ENCODE measurements at places on chromosomes 2 and 18. TPM values are rescaled to one million over a fixed set of nuclear protein-coding genes. Genes with fewer than 3 reads are reported as not detected.
A peak's percentile ranks its signal among the peaks of the same experiment; 100 is the strongest.

GRCh38 chr2:128894896-128895295, 576.2 kb upstream of the HS6ST1 start:
- H3K36me3 ChIP-seq, result no peaks in the 10 kb centered on the region
- H3K4me3 ChIP-seq, result no peak overlapping the region
- no peak overlapping the region for H3K27ac ChIP-seq
- no peaks in the 10 kb centered on the region for H3K27me3 ChIP-seq
- no peaks in the 10 kb centered on the region for H3K4me1 ChIP-seq

- H3K27me3 ChIP-seq, result no peaks in the 10 kb centered on the region
- H3K4me3 ChIP-seq, result peak overlapping the region; percentile 93
- no peak for DNase-seq
- no peaks in the 10 kb centered on the region for H3K36me3 ChIP-seq
- peak overlapping the region; percentile 93 for H3K27ac ChIP-seq
These were observed 487 bp downstream of the STARD6 start for GRCh38 chr18:54357082-54357659.

PLB1 gene
- 10.7 TPM for total RNA-seq

LYPD6B gene
- 9.4 TPM for total RNA-seq

DNA sequence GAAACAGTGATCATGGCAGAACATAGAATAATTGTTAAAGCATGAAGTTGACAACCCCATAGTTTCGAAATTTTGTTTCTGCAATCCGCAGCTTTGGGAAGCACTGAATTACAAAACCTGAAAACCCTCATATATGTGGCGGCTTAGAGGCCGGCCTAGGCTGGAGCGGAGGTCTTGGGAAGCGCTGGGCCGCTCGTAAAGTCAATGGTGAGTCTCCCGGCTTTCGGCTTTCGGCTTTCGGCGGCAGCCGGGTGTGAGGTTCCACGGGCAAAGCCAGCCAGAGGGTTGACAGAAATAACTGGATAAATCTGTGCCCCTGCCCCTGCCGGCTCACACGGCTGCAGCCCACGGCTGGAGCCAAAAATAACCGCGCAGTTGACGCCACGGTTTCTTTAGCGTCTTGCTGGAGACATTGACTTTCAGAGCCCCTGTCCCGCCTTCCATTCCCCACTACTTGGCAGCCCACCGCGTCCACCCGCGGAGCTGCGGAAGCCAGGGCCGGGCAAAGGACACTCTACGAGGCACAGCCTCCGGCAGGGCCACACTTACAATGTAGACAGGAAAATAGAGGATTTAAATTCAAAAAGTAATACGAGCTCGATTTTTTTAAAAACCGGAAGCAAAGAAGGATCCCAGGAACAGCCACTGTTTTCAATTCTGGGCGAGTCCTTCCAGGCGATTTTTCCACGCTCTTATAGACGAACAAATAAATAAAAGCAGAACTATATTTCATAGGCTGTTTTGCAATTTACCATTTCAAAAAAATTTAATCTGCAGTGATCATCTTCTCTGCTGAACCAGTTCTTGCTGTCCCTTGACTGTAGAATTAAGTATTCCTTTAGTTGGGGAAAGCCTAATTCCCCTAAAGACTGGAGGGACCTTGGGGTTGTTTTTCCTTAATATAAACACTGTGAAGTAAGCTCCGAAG, 28.3 kb upstream of the ATP6V1B1 start:
- H3K4me3 ChIP-seq, result peak overlapping the region; percentile 9
- no peaks in the 10 kb centered on the region for H3K36me3 ChIP-seq
- peaks cover 16% of the 10 kb centered on the region for H3K4me1 ChIP-seq

GRCh38 chr18:23377669-23378301, 75.3 kb upstream of the RIOK3 start:
- DNase-seq, result no peak
- peaks cover 3% of the 10 kb centered on the region for H3K36me3 ChIP-seq
- H3K27me3 ChIP-seq, result no peaks in the 10 kb centered on the region
- no peak overlapping the region for H3K4me3 ChIP-seq

- no peaks in the 10 kb centered on the region for H3K36me3 ChIP-seq
- H3K27me3 ChIP-seq, result no peaks in the 10 kb centered on the region
- no peak overlapping the region for H3K4me3 ChIP-seq
- no peaks in the 10 kb centered on the region for H3K4me1 ChIP-seq
- DNase-seq, result no peak
These were observed 38.8 kb upstream of the PSME4 start for GRCh38 chr2:54009549-54009948.

KCNE4 gene
- total RNA-seq, result 13.3 TPM

DNA sequence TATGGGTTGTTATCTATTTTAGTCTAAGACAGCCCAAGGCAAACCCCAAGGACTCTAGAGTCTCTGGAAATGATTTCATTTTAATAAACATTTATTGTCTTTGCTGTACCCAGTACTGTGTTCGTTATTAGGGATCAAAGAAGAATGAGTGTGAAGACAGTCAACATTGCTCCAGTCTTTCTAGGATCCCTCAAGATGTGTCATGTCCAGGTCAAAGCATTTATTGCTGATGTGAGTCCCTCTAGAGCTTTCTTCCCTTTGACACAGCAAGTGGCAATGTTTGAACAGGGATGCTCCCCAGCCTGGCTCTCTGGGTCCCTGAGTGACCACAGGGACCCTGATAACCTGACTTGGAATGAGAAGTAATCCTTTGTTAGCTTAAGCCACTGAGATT, 123.1 kb upstream of the STK17B start:
- no peak overlapping the region for H3K4me3 ChIP-seq
- DNase-seq, result no peak

- no peak overlapping the region for H3K4me3 ChIP-seq
- no peak for DNase-seq
- no peaks in the 10 kb centered on the region for H3K27me3 ChIP-seq
- H3K4me1 ChIP-seq, result peaks cover 14% of the 10 kb centered on the region
These were observed 167.2 kb downstream of the ANTXR1 start for GRCh38 chr2:69180227-69180626.

DNA sequence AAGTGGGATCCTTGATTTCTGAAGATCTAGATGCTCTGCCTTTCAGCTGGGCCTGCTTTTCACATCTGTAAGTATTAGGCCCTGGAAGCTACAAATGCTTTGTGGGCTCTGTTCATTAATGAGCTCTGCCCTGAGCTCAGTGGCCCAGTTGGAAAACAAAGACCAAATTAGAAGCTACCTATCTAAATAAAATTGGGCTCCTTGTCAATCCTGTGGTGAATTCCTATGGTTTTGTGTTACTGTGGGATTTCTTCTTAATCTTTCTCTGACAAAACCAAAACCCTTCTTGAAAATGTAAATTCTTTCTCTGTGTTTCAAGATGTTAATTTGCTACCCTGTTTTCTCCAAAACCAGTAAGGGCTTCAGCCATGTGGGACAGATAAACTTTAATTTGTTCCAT, 219.0 kb upstream of the HS6ST1 start:
- no peak for DNase-seq
- no peak overlapping the region for H3K4me3 ChIP-seq
- H3K27ac ChIP-seq, result no peak overlapping the region
- no peaks in the 10 kb centered on the region for H3K4me1 ChIP-seq
- H3K27me3 ChIP-seq, result no peaks in the 10 kb centered on the region

DNA sequence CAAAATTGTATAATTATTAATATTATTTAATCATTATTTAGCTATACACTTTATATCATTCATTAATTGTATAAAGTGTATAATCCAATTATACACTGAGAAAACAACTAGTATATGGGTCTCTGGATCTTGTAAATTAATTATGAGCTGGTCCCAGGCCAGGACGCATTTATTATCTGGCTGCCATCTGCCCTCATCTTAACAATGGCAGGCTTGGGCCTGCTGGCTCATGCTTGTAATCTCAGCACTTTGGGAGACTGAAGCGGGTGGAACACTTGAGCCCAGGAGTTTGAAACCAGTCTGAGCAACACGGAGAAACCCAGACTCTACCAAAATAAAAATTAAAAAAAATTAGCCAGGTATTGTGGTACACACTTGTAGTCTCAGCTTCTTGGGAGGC, 502.2 kb upstream of the NRXN1 start:
- no peak for DNase-seq
- no peak overlapping the region for H3K4me3 ChIP-seq
- no peaks in the 10 kb centered on the region for H3K27me3 ChIP-seq
- no peaks in the 10 kb centered on the region for H3K4me1 ChIP-seq
- H3K36me3 ChIP-seq, result no peaks in the 10 kb centered on the region
- H3K27ac ChIP-seq, result no peak overlapping the region

FTCDNL1 gene
- 4.2 TPM for total RNA-seq

GRCh38 chr2:32820088-32820487, 126.7 kb upstream of the LTBP1 start:
- H3K36me3 ChIP-seq, result no peaks in the 10 kb centered on the region
- H3K4me3 ChIP-seq, result no peak overlapping the region
- no peak overlapping the region for H3K27ac ChIP-seq
- H3K27me3 ChIP-seq, result no peaks in the 10 kb centered on the region
- no peaks in the 10 kb centered on the region for H3K4me1 ChIP-seq
- DNase-seq, result no peak

GRCh38 chr2:224284134-224284946, 117.6 kb downstream of the FAM124B start:
- DNase-seq, result no peak
- H3K4me1 ChIP-seq, result no peaks in the 10 kb centered on the region
- H3K27me3 ChIP-seq, result no peaks in the 10 kb centered on the region
- no peak overlapping the region for H3K27ac ChIP-seq

DNA sequence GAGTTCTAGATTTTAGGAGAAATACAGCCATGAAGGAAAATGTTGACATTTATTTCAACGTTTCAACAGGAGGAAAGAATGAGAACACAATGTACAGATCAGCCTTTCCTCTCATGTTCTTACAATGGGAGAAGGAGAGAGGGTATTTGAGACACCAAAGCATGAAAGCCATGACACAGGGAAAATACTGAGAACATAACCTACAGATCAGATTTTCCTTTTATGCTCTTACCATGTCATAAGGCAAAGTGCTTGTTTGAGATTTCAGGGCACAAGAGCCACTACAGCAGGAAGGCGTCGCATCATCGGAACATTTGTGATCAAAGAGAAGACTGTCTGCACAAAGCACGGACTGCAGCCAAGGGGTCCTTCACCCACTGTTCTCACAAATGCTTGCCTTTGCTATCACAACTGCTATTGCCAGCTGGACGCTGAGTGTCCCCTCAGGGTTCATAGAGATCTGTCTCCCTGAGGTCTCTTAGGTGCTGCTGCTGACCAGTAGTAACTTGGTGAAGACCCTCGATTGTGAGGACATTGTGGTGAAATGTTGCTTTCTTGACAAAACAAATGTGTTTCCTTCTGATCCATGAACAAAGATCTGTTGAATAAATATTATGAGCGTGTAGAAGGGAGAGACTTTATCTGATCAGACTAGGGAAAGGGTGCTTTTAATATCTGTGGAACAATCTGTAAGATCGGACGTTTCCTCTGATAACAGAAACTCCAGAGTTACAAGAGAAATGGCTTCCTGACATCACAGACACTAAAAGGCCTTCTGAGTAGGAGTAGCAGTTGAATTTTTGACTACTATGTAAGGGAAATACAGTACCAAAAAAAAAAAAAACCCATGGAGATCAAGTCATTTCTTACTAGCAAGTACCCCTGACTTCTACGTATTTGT, 6.4 kb upstream of the IL1RL1 start:
- H3K4me3 ChIP-seq, result no peak overlapping the region
- no peaks in the 10 kb centered on the region for H3K36me3 ChIP-seq
- no peak overlapping the region for H3K27ac ChIP-seq
- H3K4me1 ChIP-seq, result no peaks in the 10 kb centered on the region
- no peak for DNase-seq

- no peak overlapping the region for H3K4me3 ChIP-seq
- H3K4me1 ChIP-seq, result peaks cover 15% of the 10 kb centered on the region
- peak overlapping the region; percentile 37 for H3K27ac ChIP-seq
These were observed 89.7 kb downstream of the NPAS2 start for GRCh38 chr2:100909534-100910081.

GCC2 gene
- total RNA-seq, result 59.5 TPM

- H3K36me3 ChIP-seq, result no peaks in the 10 kb centered on the region
- no peak overlapping the region for H3K27ac ChIP-seq
- no peaks in the 10 kb centered on the region for H3K4me1 ChIP-seq
- H3K27me3 ChIP-seq, result no peaks in the 10 kb centered on the region
- H3K4me3 ChIP-seq, result no peak overlapping the region
These were observed 12.2 kb upstream of the CAB39 start for GRCh38 chr2:230700447-230700846.

UCN gene
- 0.79 TPM for total RNA-seq

DNA sequence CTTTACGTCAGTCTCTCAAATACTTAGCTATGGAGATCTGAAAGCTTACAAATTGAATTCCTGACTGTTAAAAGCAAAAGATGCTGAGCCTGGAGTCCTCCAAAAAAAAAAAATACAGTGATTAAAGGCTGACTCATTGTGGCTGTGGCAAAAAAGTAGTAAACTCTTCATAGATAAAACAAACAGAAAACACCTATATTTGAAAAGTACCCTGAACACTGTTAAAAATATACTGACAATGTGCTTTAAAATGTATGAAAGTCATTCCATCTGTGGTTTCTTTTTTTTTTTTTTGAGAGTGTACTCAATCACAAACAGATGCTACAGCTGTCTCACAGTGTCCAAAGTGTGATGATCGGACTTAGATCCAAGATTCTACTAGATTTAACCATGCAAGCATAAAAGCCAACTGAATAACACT, 267.6 kb upstream of the CYP26B1 start:
- no peak overlapping the region for H3K27ac ChIP-seq
- no peaks in the 10 kb centered on the region for H3K4me1 ChIP-seq
- no peaks in the 10 kb centered on the region for H3K27me3 ChIP-seq

ERMN gene
- total RNA-seq, result 113 TPM

- peaks cover 13% of the 10 kb centered on the region for H3K4me1 ChIP-seq
- H3K27me3 ChIP-seq, result no peaks in the 10 kb centered on the region
- DNase-seq, result no peak
- no peak overlapping the region for H3K27ac ChIP-seq
These were observed 6.5 kb downstream of the TEX261 start for GRCh38 chr2:70988151-70988550.

DNA sequence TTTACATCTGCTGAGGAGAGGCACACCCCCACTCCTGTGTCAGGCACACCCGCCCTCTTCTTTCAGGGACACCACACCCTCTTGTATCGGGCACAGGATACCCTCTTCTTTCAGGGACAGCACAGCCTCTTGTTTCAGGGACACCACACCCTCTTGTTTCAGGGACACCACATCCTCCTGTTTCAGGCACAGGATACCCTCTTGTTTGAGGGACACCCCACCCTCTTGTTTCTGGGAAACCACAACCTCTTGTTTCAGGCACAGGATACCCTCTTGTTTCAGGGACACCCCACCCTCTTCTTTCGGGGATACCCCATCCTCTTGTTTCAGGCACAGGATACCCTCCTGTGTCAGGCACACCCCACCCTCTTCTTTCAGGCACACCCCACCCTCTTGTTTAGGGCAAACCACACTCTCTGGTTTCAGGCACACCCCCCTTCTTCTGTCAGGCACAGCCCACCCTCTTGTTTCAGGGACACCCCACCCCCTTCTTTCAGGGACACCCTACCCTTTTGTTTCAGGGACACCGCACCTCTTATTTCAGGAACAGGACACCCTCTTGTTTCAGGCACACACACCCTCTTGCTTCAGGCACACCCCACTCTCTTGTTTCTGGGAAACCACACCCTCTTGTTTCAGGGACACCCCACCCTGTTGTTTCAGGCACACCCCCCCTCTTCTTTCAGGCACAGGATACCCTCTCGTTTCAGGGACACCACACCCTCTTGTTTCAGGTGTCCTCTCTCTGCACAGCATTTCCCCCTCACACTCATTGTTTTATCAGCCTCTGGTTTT, 96.2 kb downstream of the TPO start:
- DNase-seq, result no peak
- no peak overlapping the region for H3K27ac ChIP-seq
- H3K27me3 ChIP-seq, result no peaks in the 10 kb centered on the region
- H3K4me3 ChIP-seq, result no peak overlapping the region
- no peaks in the 10 kb centered on the region for H3K36me3 ChIP-seq
- H3K4me1 ChIP-seq, result no peaks in the 10 kb centered on the region

LCT gene
- total RNA-seq, result 0.06 TPM
